GM23248 (cell line): ENCODE measurements at places on chromosomes 6 and 20.

GRCh38 chr6:135722679-135723078 is 128.8 kb upstream of the PDE7B start:
- H3K36me3 ChIP-seq, result no peaks in the 10 kb centered on the region
- peaks cover 14% of the 10 kb centered on the region for H3K4me1 ChIP-seq
- DNase-seq, result peak; percentile 87
- H3K4me3 ChIP-seq, result peak overlapping the region; percentile 47
- peak overlapping the region; percentile 67 for H3K27ac ChIP-seq

DNA sequence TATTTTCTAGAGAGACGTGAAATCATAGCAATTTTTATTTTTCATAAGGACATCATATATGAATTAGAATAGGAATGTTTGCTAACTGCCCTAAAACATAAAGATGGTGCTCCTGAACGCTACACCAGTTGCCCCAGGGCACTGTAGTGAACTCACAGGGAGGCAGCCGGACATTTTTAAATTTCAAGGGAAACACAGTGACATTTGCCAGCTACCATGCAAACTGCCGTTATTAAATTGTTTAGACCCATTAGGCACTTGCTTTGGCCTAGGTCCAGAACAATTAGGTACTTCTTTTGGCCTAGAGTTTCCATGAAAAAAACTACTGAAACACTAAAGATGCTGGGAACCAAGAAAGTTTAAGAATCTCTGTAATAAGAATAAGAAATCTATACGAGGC is 24.9 kb upstream of the CFAP206 start:
- no peak overlapping the region for H3K4me3 ChIP-seq
- H3K36me3 ChIP-seq, result no peaks in the 10 kb centered on the region
- H3K27me3 ChIP-seq, result no peaks in the 10 kb centered on the region

DNA sequence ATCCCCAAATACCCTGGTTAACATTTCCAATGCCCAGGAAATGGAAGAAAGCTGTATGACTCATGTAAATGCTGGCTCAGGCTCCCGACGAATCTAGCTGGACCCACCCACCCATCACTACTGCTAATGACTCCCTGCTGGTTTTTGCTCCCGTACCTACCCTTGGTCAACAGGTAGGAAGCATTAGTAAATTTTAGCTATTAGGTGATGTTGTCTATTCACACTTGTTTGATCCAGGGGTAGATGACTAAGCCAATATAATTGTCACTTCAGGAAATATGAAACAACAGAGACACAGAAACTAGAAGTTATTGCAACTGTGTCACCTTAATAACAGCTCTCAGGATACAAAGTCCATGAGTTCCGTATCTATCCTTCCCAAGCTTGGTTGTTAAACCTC is 94.4 kb upstream of the BEND6 start:
- H3K27ac ChIP-seq, result no peak overlapping the region
- peak; percentile 72 for DNase-seq
- no peaks in the 10 kb centered on the region for H3K27me3 ChIP-seq
- no peaks in the 10 kb centered on the region for H3K36me3 ChIP-seq
- peaks cover 49% of the 10 kb centered on the region for H3K4me1 ChIP-seq

GRCh38 chr6:5132731-5133130 is 47.6 kb downstream of the PPP1R3G start:
- DNase-seq, result peak; percentile 93
- H3K27me3 ChIP-seq, result no peaks in the 10 kb centered on the region
- peaks cover 9% of the 10 kb centered on the region for H3K4me1 ChIP-seq
- H3K36me3 ChIP-seq, result no peaks in the 10 kb centered on the region
- H3K4me3 ChIP-seq, result peak overlapping the region; percentile 19

DNA sequence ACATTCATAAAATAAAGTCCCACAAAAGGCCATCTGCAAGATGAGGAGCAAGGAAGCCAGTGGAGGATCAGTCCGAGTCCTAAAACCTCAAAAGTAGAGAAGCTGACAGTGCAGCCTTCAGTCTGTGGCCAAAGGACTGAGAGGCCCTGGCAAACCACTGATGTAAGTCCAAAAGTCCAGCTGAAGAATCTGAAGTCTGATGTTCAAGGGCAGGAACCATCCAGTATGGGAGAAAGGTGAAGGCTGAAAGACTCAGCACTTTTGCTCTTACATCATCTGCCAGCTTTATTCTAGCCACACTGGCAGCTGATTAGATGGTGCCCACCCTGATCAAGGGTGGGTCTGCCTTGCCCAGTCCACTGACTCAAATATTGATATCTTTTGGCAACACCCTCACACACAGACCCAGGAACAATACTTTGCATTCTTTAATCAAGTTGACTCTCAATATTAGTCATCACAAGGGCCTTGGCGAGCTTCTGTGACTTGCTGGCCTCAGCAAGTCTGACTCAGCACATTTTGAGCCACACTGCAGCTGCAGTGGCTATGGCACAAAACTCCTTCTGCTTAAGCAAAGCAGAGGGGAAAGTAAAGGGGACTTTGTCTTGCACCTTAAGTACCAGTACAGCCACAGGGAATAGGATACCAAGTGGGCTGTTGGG is 1370.3 kb upstream of the CITED2 start:
- no peaks in the 10 kb centered on the region; the same call in 1 of the 2 replicates for H3K4me1 ChIP-seq

DNA sequence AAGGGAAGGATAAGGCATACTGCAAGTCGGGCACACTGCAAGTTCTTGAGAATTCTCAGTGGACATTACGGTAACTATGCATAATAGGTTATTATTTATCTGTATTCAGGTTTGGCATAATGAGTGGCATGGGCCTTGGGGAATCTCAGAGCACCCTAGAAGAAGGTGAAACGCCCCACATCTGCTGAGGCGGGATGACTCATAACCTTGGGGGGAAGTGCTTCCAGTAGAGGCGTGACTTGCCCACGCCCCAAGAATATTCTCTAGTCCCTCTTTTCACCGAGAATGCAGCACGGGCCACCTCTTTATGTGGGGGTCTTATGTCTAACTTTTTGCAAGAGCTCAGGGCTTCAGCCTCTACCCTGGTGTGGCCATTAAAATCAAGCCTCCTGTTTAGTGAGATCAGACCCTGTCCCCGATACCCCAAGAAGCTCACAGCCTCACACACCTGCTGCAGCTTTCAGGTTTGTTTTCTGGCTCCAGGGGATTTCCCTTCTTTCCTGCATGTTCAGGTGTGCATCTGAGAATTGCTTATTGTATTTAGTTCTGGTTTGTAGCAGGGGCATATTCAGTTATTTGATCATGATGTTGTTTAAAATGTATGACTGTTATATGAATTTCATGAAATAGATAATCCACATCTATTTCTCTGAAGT is 19.1 kb downstream of the ZFP64 start:
- no peaks in the 10 kb centered on the region for H3K27me3 ChIP-seq
- no peaks in the 10 kb centered on the region for H3K4me1 ChIP-seq
- no peak for DNase-seq
- H3K36me3 ChIP-seq, result no peaks in the 10 kb centered on the region
- no peak overlapping the region for H3K4me3 ChIP-seq
